ENCODE measurements at places on chromosomes 2 and 18.

- no peak for DNase-seq
Measured at GRCh38 chr18:36294031-36294430, 3.5 kb upstream of the FHOD3 start.

- DNase-seq, result no peak
Measured at GRCh38 chr18:46337271-46337670, 233.1 kb downstream of the HAUS1 start.

DNA sequence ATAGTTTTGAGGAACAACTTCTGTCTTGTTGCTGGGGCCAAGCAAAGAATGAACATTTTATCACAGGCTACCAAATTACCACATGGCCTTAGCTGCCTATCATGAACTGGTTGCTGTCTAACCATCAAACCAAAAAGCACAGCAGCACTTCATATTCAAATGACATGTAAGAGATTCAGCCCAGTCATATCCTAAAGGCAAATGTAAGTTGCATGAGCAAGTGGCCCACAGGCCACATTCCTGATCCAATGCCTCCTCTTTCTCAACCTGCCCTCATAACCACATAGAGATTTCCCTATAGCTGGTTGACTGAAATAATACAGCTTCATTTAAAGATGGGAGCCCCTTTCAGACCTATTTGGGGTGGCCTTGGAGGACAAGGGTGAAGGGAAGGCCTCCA is 572.3 kb downstream of the IRS1 start:
- no peak for DNase-seq

DNA sequence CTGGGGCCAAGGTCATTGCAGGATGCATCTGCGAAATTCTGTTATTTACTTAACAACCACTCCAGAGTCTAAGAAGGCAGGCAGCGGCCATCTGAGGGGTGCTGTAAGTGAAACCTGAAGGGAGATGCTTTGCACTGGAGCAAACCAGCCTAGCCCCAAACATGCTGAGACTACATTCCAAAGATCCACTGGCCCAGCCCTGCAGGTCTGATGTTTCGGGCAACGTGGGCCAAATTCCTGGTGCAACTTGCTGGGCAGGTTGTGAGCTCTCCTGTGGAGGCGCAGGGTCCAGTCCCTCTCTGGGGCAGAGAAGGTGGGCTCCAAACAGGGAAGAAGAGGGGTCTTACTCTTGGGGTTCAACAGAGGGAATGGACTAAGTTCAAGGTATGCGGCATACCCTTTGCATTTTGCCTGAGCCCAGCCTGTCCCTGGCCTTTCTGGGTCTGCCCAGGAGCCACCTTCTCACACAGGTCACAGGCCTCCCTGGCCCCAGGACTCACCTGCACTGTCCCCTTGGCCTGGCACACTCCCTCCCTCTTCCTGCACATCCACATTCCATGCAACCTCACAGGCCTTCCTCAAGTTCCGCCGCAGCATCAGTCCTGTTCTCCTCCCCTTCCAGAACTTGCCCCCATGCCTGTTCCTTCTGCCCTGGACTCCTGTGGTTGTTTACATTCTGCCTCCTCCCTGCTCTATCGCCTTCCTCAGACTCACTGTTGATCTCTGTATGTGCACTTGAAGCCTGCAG is 5.1 kb upstream of the MAL start:
- DNase-seq, result no peak

- no peak for DNase-seq
Measured at GRCh38 chr2:202681688-202682205, 47.0 kb downstream of the FAM117B start.

DNA sequence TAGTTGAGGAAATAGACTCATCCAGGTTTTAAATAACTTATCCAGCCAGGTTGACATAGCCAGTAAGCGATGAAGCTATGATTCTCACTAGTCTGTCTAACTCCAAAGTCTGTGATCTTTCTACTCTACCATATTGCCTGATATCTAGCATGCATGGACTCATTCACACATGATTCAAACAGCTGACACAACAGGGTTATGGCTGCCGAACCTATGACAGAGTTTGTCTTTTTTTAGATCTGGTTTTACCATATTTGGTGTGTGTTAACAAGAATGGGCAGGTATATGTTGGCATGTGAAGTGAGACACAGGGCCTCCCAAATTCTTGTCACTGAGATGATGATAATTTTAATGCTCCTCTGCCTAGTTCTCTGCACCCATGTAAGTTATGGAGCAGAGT is 210.6 kb downstream of the BABAM2 start:
- DNase-seq, result no peak

DNA sequence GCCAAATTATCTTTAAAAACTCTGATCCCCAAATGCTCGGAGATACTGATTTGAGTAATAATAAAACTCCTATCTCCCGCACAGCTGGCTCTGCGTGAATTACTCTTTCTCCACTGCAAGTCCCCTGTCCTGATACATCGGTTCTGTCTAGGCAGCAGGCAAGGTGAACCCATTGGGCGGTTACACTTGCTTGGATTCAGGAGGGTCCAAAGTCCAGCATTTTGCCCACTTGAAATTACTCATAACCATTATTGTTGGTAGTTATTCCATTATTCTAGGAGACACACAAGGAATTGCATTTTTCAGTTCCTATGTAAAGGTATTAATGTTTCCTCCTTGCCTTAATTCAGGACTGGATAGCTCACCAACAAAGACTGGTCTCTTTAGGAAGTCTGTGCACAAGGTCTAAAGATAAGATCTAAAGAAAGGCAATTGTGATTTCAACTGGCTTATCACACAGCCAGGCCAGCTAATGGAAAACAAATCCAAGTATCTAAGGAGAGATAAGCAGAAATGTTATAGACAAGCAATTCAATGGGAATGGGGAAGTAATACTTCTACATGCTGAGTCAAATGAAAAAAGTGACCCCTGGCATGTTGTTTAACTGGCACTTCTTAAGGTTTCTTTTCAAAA is 23.2 kb upstream of the NPC1 start:
- no peak for DNase-seq

- DNase-seq, result no peak
Measured at GRCh38 chr2:69123182-69123581, 110.2 kb downstream of the ANTXR1 start.

DNA sequence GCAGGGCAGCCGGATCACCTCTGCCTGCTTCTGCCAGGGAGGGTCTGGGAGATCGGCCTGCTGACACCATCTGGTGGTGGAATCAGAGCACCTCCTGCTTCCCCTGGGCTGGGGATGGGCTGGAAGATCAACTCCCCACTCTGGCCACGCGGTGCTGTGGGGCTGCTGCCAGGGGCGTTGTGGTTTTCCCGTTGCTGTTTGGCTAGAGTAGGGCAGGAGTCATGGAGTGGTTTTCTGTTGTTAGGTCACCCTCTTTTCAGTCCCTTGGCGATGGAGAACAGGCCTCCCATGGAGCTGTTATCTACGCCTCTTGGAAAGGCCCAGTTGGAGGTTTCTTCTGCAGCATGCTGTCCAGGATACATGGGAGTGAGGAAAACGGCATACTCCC is 15.2 kb downstream of the BCL2L11 start:
- no peak for DNase-seq

DNA sequence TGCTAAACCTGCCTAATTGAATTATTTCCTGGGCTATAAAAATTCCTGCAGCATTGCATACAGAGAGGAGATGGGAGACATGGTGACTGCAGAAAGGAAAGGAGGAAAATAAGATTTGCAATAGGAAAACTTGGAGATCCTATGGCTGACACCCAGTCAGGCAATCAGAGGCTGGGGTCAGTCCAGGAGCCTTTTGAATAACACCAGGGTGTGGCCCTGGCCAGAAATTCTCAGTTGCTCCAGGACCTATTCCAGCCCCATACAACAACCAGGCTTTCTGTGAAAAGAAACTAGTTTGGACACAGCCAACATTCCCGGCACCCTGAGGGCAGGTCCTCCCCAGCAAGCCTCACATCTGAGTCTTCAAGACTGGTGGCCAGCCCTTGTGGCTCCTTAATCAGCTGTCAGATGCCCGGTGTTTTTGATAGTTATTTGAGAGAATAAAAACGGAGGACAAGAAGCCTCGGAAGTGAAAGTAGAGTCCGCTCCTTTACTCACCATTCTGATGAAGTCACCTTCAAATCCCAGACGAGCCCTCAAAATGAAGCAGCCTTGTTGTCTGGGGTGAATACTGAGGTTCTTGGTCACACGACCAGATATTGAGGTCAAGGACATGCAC is 31.1 kb upstream of the GMCL1 start:
- no peak for DNase-seq

DNA sequence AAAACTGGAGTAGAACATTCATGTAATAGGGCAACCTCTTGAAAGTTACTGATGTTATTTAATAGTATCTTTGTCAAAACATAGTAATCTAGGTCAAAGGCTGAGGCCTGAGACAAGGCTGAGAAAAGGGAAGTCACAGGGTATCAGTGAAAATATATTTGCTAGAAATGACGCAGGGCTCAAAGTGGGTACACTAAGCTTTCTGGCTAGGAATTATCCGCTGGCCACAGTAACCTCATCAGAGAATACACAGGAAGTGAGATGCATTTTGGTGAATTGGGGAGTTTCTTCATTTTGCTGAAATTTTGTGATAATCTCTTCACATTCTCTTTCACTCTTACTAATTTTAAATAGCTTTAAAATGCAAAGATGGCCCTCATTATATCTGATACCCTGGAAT is 206.8 kb downstream of the OTX1 start:
- no peak for DNase-seq
